ENCODE measurements at places on chromosomes 11 and 22.

- no peak for DNase-seq
Measured at GRCh38 chr11:393219-394033, 583 bp upstream of the PKP3 start.

- DNase-seq: no peak
Measured at GRCh38 chr11:131486937-131487635, 116.7 kb downstream of the NTM start.

- DNase-seq: no peak
Measured at GRCh38 chr22:29313576-29314466, 1.7 kb downstream of the RASL10A start.

DNA sequence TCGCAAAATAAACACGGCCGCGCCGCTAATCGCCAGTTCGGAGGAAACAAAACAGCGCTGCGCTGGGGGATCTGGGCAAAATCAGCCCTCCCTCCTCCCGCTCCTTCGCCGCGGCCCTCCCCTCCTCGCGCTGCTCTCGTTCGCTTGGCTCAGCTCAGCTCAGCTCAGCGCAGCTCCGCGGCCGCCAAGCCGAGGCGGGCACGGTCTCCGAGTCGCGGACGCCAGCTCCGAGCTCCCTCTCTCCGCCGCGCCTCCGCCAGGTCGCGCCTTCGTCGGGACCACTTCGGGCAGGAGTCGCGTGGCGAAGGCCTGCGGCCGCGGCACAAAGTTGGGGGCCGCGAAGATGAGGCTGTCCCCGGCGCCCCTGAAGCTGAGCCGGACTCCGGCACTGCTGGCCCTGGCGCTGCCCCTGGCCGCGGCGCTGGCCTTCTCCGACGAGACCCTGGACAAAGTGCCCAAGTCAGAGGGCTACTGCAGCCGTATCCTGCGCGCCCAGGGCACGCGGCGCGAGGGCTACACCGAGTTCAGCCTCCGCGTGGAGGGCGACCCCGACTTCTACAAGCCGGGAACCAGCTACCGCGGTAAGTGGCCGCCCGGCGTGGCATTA, at the start of gene SPON1:
Gene SPON1 (plus strand): TSS at position 162 of the 607 bp plus-strand sequence. CDS start 182 bp downstream, at position 344.
- DNase-seq: no peak

DNA sequence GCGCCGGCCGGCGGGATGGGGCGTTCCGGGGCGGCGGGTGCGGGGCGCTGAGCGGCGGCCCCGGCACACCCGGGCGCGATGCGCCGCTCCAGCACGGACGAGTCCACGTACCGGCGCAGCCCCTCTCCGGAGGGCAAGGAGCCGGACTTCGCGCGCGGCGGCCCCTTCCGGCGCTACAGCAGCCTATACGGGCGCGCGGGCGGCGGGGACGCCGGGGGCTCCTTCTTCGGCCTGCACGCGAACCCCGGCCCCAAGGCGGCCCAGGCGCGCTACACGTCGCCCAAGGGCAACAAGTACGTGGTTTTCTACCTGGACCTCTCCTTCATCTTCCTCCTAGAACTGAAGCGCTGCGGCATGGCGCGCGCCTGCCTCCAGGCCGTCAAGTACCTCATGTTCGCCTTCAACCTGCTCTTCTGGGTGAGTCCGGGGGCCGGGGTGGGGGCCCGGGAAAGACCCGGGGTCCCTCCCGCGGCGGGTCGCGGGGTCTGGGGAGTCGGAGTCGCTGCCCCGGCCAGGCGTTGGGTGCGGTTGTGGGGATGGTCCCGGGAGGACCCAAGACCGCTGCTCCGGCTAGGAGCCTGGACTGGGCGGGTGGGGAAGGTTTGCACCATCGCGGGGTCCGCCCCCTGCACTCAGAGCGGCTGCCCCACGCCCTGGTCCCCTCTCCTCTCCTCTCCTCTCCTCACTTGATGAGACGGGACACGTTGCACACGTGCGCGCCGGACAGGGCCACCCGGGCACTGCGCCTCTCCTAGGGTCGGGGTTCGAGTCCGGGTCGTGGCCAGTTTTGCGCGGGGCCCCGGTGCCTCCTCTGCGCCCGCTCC, 7.5 kb downstream of the TSPAN4 start:
- DNase-seq: no peak

Data from activated CD8-positive, alpha-beta memory T cell treated with anti-CD3 and anti-CD28 coated beads for 4 hours (primary cell).